ENCODE measurements at places on chromosomes 13 and 19. TPM values are rescaled to one million over a fixed set of nuclear protein-coding genes. Genes with fewer than 3 reads are reported as not detected.

Gene CEACAM16
- total RNA-seq, result not detected

Gene PODNL1
- 1.7 TPM for total RNA-seq

Gene SEMA6B
- total RNA-seq, result 7.7 TPM

Gene KLK12
- total RNA-seq, result not detected

Gene KCNRG
- total RNA-seq, result 6.0 TPM

Gene ATXN8OS
- total RNA-seq, result not detected

Gene GIPC3
- total RNA-seq, result 0.13 TPM

Gene PSG3
- total RNA-seq, result not detected

Gene TEX30
- 6.8 TPM for total RNA-seq

Gene TEX29
- not detected for total RNA-seq

Gene SAFB2
- total RNA-seq, result 9.6 TPM

Gene TSKS
- total RNA-seq, result not detected

Gene OSCAR
- total RNA-seq, result 1.0 TPM

Gene ACER1
- total RNA-seq, result not detected

Gene C19orf85
- total RNA-seq, result not detected

Gene OR10H5
- total RNA-seq, result not detected

Gene ZNF613
- 3.0 TPM for total RNA-seq

Gene CGB8
- not detected for total RNA-seq

Gene PRSS57
- total RNA-seq, result not detected

Gene FFAR2
- total RNA-seq, result not detected

Gene CYP4F11
- not detected for total RNA-seq

Gene FGF9
- not detected for total RNA-seq

All from epithelial cell of alveolus of lung (primary cell).